ENCODE measurements at places on chromosomes 5 and 9.

DNA sequence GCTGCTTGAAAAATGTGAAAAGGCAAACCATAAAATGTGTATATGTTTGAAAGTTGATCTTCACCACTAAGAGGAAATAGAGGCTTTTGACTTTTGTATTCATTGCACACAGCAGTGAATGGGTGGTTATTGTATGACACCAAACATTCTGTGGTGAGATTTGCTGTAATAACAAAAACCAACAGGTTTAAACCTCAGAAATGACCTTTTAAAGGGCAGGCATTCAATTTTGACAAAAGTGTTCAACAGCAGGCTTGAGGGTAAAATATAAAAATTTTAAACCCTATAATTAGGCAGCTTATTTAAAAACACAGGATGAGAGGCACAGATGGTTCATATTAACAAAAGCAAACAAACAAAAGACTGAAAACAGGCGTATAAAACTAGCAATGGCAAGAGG, 128.1 kb upstream of the NUDT12 start:
- DNase-seq = no peak

GRCh38 chr5:179862296-179862695, 3.7 kb upstream of the MRNIP start:
- no peak for DNase-seq

- DNase-seq = no peak
Observed at GRCh38 chr9:22241611-22242010, 205.0 kb upstream of the DMRTA1 start.

DNA sequence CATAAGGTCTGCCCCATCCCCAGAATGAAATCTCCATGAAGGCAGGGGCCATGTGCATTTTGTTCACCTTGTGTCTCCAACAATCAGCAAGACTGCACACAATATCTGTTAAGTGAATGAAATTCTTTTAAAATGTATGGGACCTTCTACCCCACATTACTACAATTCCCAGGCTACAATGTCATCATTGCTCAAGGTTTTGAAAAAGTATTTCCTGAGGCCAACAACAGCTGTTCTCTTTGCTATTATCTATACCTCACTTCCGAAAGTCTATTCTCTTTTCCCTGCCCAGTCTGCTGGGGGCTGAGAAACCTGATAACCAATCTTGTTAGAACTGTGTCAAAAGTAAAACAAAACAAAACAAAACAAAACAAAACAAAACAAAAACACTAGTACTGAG, 29.2 kb downstream of the HOMER1 start:
- DNase-seq = no peak

DNA sequence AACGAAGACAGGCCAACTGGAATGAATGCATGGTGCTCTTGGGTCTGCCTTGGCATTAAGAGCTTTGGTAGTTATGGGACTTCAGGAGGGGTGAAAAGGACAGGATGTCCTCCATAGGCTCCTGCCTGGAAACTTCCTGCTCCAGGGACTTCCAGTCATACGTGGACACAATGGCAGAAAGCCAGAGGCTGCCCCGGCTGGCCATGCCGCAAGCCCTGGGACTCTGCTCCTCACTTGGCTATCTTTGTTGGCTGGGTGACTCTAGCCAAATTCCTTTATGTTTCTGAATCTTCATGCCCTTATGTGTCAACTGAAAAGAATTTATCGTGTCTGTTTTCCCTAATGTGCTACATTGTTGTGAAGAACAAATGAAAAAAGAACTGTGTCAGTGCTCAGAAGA, 136.9 kb downstream of the SIL1 start:
- no peak for DNase-seq

GRCh38 chr9:78280982-78281668, 15.8 kb upstream of the PSAT1 start:
- no peak for DNase-seq

GRCh38 chr9:99964336-99964735, 57.9 kb downstream of the STX17 start:
- DNase-seq = no peak

DNA sequence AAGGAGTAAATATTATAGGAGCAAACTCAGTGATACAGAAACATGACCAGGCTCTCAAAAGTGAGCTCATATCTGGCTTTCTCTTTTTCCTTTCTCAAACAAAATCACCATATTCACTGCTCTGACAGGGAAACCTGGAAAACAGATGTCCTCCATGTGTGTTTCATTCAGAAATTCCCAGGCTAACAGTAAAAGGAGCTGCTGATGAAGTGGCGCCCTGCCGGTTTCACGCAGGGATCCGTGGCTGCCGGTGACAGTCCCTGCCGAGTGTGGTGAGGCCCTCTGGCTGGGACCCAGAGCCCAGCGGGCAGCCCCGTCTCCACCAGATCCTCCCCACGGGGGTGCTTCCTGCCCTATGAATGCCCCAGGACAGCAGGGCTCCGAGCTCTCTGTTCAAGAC, 208.1 kb downstream of the GNA14 start:
- DNase-seq = no peak
